ENCODE measurements at places on chromosomes 7 and 10. TPM values are rescaled to one million over a fixed set of nuclear protein-coding genes. Genes with fewer than 3 reads are reported as not detected.

GRCh38 chr7:66237906-66238772 is 33.0 kb downstream of the TPST1 start:
- no peak for DNase-seq

DNA sequence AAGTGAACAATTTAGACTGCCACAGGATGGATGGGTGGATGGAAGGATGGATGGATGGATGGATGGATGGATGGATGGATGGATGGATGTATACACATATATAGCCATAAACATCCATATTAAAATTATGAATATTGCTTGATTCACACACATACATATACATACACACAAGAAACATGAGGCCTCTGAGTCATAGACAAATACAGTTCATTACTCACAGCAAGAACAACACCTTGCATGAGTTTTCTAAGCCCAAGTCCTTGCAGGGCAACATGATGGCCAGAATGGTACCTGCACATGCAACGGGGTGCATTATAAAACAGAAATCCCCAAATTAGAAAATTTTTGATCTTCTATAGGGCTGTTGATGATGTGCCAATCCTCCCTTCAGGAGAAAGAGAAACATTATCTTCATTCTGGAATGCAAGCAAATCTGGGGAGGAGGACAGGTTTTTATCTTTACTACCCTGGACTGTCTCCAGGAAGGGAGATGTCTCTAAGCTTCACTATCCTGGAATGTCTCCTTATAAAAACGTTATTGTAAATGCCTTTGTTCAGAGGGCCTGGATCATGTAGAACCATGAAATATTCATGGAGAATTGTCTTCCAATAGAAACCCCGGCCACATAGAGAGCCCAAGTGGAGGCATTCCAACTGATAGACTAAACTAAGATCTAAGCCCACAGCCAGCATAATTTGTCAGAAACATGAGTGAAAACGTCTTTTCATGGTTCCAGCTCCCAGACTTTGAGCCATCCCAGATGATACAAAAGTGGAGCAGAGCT is 238.6 kb upstream of the LRRN3 start:
- DNase-seq = no peak

DNA sequence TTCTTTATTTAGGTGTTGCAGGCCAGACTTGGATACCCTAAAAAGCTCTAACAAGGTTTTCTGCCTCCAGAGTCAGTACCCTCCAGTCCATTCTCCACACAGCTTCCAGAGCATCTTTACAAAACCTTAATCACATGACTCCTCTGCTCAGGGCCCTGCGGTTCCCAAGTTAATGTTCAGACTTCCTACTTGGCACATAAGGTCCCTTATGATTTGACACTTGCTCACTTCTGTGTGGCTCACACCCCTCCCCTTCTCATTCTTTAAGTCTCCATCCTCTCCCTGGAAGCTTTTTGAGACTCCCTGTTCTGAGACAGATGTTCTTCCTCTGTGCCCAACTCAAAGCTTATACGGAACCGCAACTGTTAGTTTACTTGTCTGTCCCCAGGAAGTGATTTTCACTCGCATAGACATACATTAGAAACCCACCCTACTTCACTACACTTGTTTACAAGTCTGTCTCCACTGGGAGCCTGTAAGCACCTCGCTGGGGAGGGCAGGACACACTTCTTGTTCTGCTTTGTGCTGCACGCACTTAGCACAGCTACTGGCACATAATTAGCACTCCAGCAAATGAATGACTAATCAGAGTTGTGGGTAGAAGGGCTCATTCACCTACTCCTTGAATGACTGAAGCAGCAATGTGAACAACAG is 154.3 kb upstream of the LAMB4 start:
- no peak for DNase-seq

DNA sequence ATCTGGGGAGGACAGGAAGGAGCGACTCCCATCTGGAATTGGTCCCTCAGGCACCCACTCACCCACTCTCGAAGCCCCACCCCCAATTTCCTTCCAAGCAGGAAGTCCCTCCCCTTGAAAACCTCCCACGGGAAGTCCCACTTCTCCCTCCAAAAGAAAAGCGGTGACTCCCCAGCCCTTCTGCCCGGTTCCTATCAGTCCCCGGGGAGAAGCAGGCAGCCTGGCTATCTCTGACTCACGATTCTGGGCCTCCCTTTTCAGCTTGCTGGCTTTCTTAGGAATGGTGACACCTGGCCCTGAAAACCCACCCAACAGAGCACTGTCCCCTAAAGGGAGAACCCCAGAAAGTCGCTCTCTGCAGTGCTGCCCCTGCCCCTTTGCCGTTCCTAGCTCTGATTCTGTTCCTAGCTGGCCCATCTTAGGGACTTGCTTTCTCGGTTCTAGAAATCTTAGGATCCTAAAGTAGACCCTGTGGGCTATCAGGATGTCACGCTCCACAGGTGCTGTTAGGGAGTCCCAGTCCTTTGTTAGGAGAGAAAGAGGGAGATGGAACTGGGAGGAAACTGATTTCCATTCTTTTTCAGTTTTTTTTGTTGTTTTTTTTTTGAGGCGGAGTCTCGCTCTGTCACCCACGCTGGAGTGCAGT is 6.0 kb downstream of the TSC22D4 start:
- no peak for DNase-seq

AKR1B1 gene
- 66.6 TPM for total RNA-seq

GRCh38 chr10:42830237-42830636 is 47.6 kb downstream of the BMS1 start:
- no peak for DNase-seq

GRCh38 chr10:12214763-12215218 is 18.8 kb downstream of the CDC123 start:
- DNase-seq = no peak

MRC1 gene
- total RNA-seq = 13.1 TPM

DNA sequence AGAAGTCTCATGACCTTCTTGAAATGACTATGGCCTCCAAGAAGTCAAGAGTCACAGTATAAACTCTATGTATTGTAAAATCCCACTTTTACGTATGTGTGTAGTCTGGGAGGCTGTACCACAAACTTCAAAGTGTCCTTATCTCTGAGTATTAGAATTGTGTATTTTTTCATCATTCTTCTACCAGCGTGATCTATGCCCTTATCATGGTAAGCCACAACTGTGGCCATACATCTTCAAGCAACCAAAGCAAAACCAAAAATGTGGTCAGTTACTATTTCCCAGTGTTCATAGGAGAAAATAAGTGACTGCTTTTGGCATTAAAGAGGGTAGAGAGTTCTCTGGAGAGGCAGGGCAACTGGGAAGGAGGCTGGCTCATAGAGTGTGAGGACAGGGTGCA is 42.8 kb downstream of the SPOCK2 start:
- no peak for DNase-seq

DNA sequence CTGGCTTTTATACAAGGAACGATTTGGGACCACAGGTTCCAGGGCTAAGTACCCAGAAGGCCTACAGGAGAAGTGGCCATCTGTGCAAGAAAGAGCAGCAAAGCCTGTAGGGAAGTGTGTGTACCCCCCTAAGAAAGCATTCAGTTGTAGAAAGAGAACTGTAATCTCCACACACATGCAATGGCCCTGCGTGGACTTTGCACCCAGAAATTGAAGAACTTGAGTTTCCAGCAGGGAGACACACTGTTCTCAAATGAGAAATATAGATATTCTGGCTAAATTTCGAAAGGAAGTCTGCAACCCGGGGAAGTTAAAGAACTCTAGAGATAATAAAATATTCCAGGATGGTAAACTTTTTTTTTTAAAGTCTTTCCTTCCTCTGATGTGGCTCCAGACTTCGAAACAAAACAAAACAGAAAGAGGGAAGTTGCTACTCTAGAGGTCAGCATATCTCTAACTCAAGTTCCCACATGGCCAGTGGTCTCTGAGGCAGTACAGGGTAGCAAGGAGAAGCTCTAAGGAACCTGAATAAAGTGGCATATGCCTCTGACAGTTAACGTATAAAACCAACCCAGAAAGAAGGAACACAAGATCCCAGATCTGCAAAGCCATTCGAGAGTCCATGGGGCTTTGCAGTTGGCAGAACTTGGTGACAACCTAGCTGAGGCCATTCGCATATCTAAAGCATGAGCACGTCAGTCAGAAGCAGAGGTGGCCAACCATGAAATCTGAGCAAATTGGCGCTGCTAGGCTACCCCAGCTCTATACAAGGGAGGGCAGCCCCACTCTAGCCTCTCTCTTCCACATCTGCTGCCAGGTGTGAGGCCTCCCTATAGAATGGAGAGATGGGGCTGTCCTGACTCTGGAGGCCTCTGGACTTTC is 56.6 kb downstream of the ELMO1 start:
- DNase-seq = no peak

- no peak for DNase-seq
These were observed 7.5 kb downstream of the PDGFA start for GRCh38 chr7:512146-512510.

DNA sequence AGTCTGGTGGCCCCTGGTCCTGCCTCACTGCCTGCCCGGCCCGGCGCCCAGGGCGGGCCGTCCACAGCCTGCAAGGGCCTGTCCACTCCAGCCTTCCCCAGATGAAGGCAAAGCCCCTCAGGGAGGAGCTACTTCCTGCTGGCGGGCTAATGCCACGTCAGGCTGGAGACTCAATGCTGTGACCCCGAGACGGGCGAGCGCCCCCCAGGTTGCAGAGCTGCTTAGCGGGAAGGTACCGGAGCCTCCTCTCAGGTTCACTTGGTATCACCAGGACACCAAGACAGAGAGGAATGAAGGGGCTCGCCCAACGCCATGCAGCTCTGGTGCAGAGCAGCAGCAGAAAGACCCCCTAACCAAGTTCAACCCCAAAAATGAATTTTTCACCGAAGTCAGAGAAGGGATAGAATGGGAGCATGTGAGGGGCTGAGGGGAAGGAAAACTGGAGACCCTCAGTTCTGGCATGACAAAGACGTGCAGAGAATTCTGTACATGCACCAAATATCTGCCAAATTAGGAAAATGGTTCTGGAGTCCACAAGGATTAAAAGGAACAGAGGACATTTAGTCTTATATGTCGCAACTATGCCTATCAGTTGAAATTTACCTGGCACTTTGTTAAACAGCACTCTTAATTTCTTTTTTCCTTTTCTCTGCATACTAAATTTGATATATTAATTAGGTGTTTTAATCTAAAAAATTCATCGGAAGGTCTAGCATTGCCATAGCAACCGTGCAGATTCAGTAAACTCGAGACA is 2.8 kb downstream of the STK32C start:
- no peak for DNase-seq

HHEX gene
- 6.3 TPM for total RNA-seq
